Neural crest cell (in vitro differentiated cells): ENCODE measurements at places on chromosomes 12 and 14. TPM values are rescaled to one million over a fixed set of nuclear protein-coding genes. Genes with fewer than 3 reads are reported as not detected.

- DNase-seq, result no peak
Observed at GRCh38 chr12:11886339-11886738, 184.4 kb upstream of the BCL2L14 start.

DNA sequence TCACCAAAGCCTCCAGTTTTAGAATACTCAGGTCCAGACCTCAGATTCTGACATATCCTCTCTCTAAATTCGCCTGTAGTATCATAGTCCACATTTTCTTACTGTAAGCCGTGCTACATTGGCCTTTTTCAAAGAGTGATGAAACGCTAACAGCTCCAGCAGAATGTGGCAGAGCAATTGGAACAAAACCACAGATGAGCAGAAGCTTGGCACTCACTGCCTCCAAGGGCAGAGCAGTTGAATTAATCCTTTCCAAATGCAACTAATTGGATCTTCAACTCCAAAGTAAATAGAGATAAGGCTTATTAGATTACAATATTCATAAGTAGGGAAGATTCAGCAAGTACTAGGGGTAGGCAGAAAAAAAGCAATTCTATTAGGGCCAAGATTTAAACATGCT, 128.3 kb downstream of the SLC35F4 start:
- DNase-seq, result no peak

DNA sequence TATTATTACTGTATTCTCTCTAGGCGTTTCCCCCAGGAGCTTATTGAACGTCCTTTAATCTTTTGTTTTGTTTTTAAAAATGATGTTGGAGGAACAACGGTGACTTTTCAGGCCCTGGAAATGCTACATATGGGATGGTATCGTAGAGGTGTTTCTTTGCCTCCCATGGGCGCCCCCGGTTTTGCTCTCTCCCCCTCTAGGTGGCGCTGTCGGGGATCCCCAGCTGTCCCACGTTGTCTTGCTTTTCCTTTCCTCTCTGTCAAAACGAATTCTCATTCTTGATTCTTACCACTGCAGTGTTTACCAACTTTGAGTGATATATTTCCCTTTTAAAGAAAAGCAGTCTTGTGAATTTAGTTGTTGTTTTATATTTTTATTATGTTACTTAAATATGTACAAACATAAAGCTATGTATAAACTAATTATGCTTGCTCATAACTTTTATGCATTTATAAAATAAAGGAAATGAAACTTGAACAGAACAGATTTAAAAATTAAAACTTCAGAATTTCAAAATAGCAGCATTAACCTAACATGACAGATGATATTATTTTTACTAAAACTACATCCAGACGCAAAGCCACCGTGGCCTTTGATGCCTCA, 171.9 kb downstream of the RGS6 start:
- DNase-seq, result peak; percentile 43

- DNase-seq, result no peak
Observed at GRCh38 chr14:104641753-104642539, 37.4 kb upstream of the TMEM179 start.

DNA sequence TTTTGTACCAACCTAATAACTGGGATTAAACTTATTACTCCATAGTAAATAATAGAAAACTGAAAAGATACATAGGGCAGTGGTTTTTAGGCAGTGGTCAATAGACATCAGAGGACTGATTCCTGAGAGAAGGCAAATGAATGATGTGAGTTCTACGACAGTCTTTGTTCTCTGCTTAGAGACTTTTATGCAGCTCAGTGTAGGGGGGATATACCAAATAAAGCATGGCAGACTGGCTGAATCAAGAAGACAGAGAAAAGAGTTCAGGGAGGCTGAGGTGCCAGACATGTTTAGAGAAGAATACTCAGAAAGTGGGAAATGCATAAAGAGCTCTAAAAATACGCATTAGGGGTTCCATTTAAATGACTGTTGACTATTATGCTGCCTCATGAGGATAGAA, 320.8 kb upstream of the FAR2 start:
- DNase-seq, result no peak

The TMEM30B gene
- 0.07 TPM in 1 of 2 replicates, not detected in the other for total RNA-seq

DNA sequence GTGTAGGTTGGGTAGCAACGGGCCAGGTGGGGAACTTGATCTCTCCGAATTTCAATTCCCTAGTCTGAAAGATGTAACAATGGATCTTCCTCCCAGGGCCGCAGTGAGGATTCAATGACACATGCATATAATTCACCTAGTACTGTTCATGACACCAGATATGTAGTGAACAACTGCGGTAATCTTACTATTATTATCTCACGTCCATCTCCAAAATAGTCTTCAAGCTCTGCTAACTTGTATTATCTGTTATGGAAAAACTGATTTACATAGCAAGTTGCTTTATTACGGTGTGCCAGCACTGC, 26.4 kb downstream of the MOK start:
- no peak for DNase-seq

The NACA gene
- total RNA-seq, result 1,026 and 1,074 TPM in 2 replicates

- no peak for DNase-seq
Observed at GRCh38 chr12:10158406-10158805, 13.5 kb downstream of the OLR1 start.

GRCh38 chr14:94040247-94040646, 14.1 kb downstream of the OTUB2 start:
- no peak for DNase-seq

GRCh38 chr14:85528897-85529631, 880 bp upstream of the FLRT2 start:
- DNase-seq, result peak; percentile 5

DNA sequence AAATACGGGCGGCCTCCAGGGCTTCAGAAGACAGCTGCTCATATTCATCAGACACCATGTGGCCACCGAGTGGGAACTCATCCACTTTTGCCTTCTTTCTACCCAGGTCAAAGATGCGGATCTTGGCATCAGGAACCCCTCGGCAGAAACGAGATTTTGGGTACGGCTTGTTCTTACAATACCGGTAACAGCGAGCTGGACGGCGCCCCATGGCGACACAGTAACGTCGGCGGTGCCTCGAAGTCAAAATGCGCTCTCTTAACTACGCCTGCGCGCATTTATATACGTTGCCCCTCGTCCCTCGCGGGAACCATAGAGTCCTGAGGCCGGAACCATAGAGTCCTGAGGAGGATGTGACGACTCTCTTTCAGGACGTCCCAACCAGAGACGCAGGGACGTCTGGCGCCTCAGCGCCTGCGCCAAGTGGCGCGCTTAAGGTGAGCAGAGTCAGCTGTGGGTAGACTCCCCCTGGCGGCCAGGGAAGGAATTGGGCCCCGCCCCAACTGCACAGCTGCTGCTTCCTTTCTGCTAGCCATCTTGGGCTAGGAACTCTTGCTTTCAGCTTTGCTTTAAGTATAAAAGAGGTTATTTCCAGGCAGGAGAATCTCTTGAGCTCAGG, at the start of gene RPL10L:
Gene RPL10L (minus strand): TSS at position 256 of the 619 bp plus-strand sequence. CDS start 45 bp downstream, at position 211.
- DNase-seq, result no peak

GRCh38 chr14:25929881-25930615, 667.8 kb downstream of the NOVA1 start:
- DNase-seq, result no peak

GRCh38 chr14:26888592-26888991, 290.8 kb upstream of the NOVA1 start:
- DNase-seq, result no peak

The MYH6 gene
- not detected in 2 replicates for total RNA-seq

DNA sequence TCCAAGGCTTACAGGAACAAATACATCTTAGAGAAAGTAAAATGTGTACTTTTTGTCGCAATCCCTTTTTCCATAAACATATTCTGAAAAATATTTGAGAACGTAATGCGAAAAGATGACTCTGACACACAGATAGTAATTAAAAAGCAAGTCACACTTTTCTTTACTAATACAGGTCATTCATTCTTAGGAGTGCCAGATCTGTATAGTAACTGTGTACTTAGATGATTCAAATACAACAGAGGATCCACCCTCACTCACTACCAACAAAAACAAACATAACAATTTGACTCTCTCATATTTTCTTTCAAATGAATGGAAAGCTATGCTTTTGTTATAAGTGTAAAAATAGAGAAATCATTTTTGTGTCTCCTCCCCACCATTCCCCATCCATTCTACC, 795.4 kb downstream of the SLC6A15 start:
- DNase-seq, result no peak

DNA sequence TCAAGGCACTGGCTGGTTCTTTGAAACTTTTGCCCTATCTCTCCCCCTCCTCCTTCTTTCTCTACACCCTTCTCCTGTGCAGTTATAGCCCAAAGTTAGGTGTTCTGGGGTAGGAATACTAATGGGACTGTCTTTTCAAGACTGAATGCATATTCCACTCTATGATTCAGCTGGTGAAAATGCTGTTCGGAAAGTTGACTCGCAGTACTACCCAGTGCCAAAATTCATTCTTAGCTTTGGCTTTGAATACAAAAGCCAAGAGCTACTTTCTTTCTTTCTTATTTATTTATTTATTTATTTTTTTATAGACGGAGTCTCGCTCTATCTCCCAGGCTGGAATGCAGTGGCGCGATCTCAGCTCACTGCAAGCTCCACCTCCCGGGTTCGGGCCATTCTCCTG, 249.2 kb downstream of the ETNK1 start:
- no peak for DNase-seq

The SCNN1A gene
- total RNA-seq, result not detected in 2 replicates

GRCh38 chr14:95346820-95347219, 27.1 kb upstream of the CLMN start:
- no peak for DNase-seq

- DNase-seq, result no peak
Observed at GRCh38 chr12:21843795-21844194, 69.3 kb upstream of the KCNJ8 start.

The CLEC4E gene
- total RNA-seq, result not detected in 2 replicates

The CD4 gene
- total RNA-seq, result 3.8 and 4.1 TPM in 2 replicates

DNA sequence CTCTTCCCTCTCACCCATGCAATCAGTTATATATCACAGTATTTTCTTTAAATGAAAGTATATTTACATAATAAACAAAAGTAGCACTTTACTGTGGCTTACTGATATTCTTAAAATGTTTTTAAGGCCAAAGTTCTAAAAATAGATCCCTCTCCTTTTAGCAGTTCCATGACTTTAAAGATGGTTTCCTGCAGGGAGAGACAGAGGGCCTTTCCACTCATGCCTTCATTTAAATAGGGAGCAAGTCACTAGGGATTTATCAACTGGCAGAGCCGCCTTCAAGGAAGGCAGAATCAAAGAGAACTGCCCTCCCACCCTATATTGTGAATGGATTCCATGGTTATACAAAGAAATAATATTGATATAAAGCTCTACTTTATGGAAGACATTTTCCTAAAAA, 55.5 kb downstream of the DUSP16 start:
- no peak for DNase-seq

DNA sequence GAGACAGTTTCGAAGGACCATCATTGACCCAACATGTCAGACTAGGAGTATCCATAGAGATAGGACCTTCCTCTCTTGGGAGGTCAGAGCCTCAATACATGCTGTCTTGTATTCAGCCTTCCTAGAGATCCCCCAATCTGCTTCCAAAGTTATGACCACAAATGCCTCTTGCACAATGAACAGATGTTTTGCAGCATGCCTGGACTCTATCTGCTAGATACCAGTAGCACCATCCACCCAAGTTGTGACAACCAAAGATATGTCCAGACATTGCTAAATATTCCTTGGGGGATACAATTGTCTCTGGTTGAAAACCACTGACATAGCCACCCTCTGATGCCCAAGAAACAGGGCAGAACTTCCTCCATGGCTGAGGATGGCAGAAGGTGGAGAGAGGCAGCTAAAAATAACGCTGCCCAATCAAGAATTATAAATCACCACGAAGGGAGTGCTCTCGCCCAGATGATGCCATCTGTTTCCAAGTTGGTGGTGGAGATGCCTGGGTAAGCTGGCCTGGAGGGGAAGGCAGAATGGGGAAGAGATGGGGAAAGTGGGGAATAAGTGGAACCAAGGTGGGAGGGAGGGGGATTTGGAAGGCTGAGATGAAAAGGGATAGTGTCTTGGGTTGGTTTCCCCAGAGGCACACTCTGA, 42.9 kb upstream of the NOS1 start:
- no peak for DNase-seq

The NDRG2 gene
- total RNA-seq, result 13.7 and 17.4 TPM in 2 replicates

GRCh38 chr14:104898870-104899510, 25.7 kb upstream of the PLD4 start:
- no peak for DNase-seq

DNA sequence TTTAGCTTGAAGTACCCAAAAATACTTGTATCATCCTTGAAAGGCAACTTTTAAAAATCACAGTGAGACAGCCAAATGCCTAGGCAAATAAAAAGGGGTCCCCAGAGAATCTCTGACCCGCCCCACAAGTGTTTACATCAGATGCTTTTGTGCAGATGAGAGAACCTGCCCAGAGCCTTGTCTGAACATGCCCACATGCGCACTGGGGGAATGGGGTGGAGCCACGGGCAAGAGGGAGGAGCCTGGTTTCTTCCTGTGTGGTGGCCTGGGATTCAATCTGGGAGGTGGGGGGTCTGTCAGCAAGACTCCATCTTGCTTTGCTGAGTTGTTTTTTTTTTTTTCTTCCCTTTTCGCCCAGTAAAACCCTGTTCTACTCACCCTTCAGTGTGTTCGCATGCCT, 381.7 kb upstream of the CCDC196 start:
- DNase-seq, result no peak

The TAS2R43 gene
- 0.30 and 0.47 TPM in 2 replicates for total RNA-seq

The DNAJC22 gene
- total RNA-seq, result 0.32 and 0.35 TPM in 2 replicates

The KRT7 gene
- total RNA-seq, result not detected in 2 replicates

GRCh38 chr14:78028471-78028870, 141.7 kb upstream of the NRXN3 start:
- no peak for DNase-seq

DNA sequence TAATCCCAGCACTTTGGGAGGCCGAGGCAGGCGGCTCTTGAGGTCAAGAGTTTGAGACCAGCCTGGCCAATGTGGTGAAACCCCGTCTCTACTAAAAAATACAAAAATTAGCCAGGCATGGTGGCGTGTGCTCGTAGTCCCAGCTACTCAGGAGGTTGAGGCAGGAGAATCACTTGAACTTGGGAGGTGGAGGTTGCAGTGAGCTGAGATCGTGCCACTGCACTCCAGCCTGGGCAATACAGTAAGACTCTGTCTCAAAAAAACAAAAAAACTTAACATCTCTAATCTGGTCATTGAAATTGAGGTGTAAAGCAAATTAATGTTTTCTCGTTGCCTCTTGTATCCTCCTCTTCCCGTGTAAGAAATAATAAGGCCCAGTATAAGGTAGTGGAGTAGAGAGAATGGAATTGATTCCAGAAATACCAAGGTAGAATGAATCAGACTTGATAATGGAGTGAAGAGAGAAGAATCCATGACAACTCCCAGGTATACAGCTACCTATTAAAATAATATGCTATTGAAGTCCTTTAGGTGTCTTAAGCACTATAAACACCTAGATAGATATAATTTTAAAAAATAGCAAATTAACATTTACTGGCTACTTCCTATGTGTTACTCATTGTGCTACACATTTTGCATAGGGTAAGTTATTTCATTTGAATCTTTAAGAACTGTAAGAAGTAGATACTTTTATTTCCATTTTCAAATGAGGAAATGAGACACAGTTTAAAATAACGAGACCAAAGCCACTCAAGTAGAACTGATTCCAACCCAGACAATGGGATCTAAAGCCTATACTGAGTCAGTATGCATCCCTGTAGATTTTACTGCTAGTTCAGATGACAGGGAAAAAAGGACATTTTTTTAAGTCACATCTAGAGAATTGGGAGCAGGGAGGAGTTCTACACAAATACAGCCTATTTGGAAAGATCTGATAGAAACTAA, 23.2 kb downstream of the RAP1B start:
- no peak for DNase-seq

The B3GNT4 gene
- 0.19 and 0.41 TPM in 2 replicates for total RNA-seq

The ABCC9 gene
- total RNA-seq, result 2.8 and 3.0 TPM in 2 replicates

The KERA gene
- not detected in 2 replicates for total RNA-seq

The DBX2 gene
- total RNA-seq, result not detected in 2 replicates

GRCh38 chr14:95058491-95058890, 98.8 kb downstream of the DICER1 start:
- no peak for DNase-seq
